Endodermal cell (in vitro differentiated cells): ENCODE measurements at places on chromosomes 16 and 17. TPM values are rescaled to one million over a fixed set of nuclear protein-coding genes. Genes with fewer than 3 reads are reported as not detected.

DNA sequence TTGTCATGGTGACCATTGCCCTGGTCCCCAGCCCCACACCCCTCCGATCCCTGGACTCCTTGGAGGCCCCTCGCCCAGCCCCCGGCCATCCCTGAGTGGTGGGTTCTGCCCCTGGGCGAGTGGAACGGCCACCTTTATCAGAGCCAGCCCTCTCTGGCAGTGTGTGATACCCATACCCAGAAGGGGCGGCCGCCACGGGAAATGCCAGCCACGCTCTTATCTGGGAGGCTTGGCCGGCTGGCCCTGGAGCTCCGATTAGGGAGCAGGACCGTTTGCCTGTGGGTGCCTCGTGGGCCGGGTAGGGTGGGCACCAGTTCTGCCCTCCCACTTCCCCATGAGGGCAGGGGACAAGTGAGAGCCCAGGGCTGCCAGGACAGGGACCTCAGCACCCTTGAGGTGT lies 58.3 kb upstream of the ZC3H18 start:
- no peaks in the 10 kb centered on the region for H3K27me3 ChIP-seq
- H3K4me3 ChIP-seq, result no peak overlapping the region
- DNase-seq, result no peak
- H3K27ac ChIP-seq, result no peak overlapping the region
- H3K36me3 ChIP-seq, result no peaks in the 10 kb centered on the region
- H3K4me1 ChIP-seq, result peaks cover 21% of the 10 kb centered on the region

DNA sequence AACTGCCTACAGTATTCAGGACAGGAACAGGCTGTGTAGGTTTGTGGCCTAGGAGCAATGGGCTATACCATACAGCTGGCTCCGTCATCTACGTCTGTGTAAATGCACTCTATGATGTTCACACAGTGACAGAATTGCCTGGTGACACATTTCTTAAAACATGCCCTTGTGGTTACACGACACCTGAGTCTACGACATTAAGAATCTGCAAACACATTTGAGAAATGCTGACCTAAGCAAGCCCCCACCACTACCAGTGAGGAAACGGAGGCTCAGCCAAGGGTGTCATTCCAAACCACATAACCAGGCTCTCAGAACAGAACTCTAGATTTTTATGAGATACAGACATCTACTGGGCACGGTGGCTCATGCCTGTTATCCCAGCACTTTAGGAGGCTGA lies 23.5 kb downstream of the USP36 start:
- no peaks in the 10 kb centered on the region for H3K27me3 ChIP-seq
- peaks cover 86% of the 10 kb centered on the region for H3K36me3 ChIP-seq
- DNase-seq, result no peak
- H3K4me3 ChIP-seq, result no peak overlapping the region
- H3K4me1 ChIP-seq, result no peaks in the 10 kb centered on the region

Gene CHAD
- not detected in 3 replicates for total RNA-seq

DNA sequence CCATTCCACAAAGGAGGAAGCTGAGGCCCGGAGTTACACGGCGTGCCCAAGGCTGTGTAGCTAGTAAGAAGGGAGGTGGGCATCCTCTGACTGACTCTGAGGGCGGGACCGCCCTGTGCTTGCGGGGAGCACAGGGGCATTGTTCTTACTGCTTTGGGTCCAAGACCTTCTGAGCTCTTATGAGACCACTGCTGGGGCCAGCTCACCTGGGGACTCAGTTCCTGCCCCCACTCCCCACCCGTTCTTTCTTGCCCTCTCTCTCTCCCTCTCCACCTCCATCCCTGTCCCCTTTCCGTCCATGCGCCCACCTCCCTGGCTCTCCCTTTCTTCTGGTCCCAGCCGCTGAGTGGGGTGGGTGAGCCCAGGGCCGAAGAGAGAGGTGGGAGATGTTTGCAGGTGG lies 19.6 kb downstream of the CCR7 start:
- no peak overlapping the region for H3K4me3 ChIP-seq
- no peak overlapping the region for H3K27ac ChIP-seq
- DNase-seq, result peak; percentile 45
- no peaks in the 10 kb centered on the region for H3K36me3 ChIP-seq
- no peaks in the 10 kb centered on the region for H3K27me3 ChIP-seq

- peaks cover 9% of the 10 kb centered on the region for H3K4me1 ChIP-seq
- H3K4me3 ChIP-seq, result peak overlapping the region; percentile 92
- no peak overlapping the region for H3K27ac ChIP-seq
- peaks cover under 1% of the 10 kb centered on the region for H3K36me3 ChIP-seq
- H3K27me3 ChIP-seq, result no peaks in the 10 kb centered on the region
Measured at GRCh38 chr16:11743308-11744074, 834 bp upstream of the TXNDC11 start.

Gene SEC14L1
- 87.4 and 87.8 TPM in 2 replicates for total RNA-seq

GRCh38 chr17:32527146-32527545 lies 40.4 kb downstream of the CDK5R1 start:
- no peaks in the 10 kb centered on the region for H3K27me3 ChIP-seq
- H3K4me1 ChIP-seq, result no peaks in the 10 kb centered on the region
- no peaks in the 10 kb centered on the region for H3K36me3 ChIP-seq
- H3K27ac ChIP-seq, result no peak overlapping the region
- DNase-seq, result no peak

Gene LGALS9C
- total RNA-seq, result not detected in 3 replicates

DNA sequence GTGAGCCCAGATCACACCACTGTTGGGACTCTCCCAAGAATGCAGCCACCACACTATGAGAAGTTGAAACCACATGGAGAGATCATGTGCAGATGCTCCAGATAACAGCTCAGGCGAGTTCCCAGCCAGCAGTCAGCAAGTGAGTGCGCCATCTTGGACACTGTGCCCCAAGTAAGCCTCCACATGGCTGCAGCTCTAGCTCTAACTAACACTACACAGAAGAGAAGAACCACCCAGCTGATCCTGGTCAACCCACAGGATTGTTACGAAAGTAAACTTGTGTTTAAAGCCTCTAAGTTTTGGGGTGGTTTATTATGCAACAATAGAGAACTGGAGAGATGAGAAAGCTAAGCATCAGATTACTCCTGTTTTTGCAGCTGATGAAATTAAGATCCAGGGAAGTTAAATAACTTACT lies 25.8 kb downstream of the SLC38A7 start:
- no peaks in the 10 kb centered on the region for H3K4me1 ChIP-seq
- H3K27me3 ChIP-seq, result no peaks in the 10 kb centered on the region
- no peak overlapping the region for H3K4me3 ChIP-seq
- no peaks in the 10 kb centered on the region for H3K36me3 ChIP-seq
- DNase-seq, result no peak
- no peak overlapping the region for H3K27ac ChIP-seq

Gene TAC4
- total RNA-seq, result 1.5 and 1.6 TPM in 2 replicates

- peaks cover 19% of the 10 kb centered on the region for H3K4me1 ChIP-seq
- H3K36me3 ChIP-seq, result no peaks in the 10 kb centered on the region
- no peak overlapping the region for H3K27ac ChIP-seq
- no peak overlapping the region for H3K4me3 ChIP-seq
Measured at GRCh38 chr17:56441308-56441707, 152.2 kb upstream of the NOG start.

Gene ADGRG1
- 0.11 to 0.64 TPM (median 0.38 TPM) in 3 replicates for total RNA-seq

- H3K27me3 ChIP-seq, result no peaks in the 10 kb centered on the region
- DNase-seq, result no peak
- peak overlapping the region; percentile 80 for H3K4me3 ChIP-seq
- no peak overlapping the region for H3K27ac ChIP-seq
Measured at GRCh38 chr16:88783391-88784073, 1.5 kb downstream of the PIEZO1 start.

DNA sequence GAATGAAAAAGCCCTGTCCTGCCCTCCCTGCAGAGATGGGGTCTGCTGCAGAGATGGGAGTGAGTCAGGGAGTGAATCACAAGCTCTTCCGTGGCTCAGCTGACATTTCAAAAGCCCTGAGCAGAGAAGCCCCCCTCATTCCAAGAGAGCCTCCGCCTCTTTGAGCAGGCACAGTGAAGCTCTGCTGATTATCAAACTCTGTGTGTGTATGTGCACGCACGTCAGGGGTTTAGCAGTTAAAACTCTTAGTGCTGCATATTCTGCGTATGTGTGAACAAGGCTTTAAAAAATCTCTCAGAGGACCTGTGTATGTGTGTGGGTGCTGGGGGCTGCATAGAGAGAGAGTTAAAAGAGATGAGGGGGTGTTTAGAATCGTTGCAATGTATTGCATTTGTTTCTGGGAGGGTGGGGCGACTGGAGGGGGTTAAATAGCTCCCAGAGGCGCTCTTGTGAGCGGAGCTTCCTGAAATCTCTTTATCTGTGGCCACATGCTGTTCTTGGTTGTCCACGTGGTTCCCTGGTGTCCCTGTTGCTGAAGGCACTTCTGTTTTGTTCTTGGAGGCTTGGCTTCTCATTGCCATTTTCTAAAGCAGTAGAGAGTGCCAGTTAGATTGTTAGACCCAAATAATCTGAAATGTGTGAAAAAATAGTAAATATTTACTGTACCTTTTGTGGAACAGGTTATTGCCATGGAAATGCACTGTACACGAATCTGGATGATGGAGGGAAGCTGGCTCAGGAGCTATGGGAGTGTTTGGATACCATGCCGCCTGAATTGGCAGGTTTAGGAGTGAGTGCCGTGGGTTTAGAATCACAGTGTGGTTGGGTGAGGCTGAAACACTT lies 116.6 kb downstream of the PRKCB start:
- no peaks in the 10 kb centered on the region for H3K4me1 ChIP-seq
- H3K27me3 ChIP-seq, result peaks cover 28% of the 10 kb centered on the region
- DNase-seq, result peak; percentile 57
- peak overlapping the region; percentile 42 for H3K4me3 ChIP-seq
- no peak overlapping the region for H3K27ac ChIP-seq
- H3K36me3 ChIP-seq, result no peaks in the 10 kb centered on the region

Gene MYLK3
- 2.4 and 4.0 TPM in 2 replicates for total RNA-seq

DNA sequence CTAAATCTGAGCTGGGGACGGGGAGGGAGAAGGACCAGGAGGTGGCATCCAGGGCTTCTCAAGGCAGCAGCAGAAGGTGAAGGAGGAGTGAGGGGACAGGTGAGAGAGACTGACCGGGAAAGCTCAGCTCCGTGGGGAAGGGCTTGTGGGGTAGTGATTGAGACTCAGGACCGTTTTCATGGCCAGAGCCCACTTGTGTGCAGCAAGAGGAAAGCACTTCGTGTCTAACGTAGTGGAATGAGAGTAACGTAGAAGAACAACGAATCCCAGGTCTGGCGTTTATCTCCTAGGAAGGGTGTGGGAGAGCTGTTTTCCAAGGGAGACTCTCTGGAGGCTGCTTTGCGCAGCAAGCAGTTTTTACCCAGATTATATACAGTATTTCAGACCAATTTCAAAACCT lies 1.3 kb upstream of the CDH3 start:
- peaks cover 3% of the 10 kb centered on the region for H3K4me1 ChIP-seq
- H3K4me3 ChIP-seq, result no peak overlapping the region
- H3K27ac ChIP-seq, result no peak overlapping the region
- DNase-seq, result peak; percentile 59

Gene HOXB8
- not detected in 2 replicates for total RNA-seq

Gene NPIPB9
- total RNA-seq, result 1.2 and 3.3 TPM in 2 replicates

GRCh38 chr16:54286090-54286365 lies 559 bp downstream of the IRX3 start:
- H3K4me1 ChIP-seq, result no peaks in the 10 kb centered on the region
- H3K4me3 ChIP-seq, result peak overlapping the region; percentile 91
- H3K36me3 ChIP-seq, result no peaks in the 10 kb centered on the region

DNA sequence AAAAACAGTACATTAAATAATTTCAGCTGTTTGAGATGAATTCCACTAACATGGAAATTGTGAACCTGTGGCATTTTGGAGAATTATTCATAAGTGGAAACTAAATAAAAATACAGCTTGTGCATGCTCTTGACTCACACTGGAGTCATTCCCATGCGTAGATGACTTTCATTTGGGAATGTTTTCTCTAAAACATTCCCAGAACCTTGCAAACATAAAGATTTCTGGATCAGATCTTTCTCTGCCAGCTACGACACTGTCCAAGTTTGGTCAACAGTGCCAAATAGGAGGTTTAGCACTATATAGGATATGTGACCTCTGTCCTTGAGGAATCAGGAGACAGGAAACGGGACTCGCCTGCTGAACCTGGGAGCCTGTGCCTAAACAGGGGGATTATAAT lies 400.9 kb downstream of the SLC39A11 start:
- no peak overlapping the region for H3K27ac ChIP-seq
- no peak overlapping the region for H3K4me3 ChIP-seq
- no peak for DNase-seq
- no peaks in the 10 kb centered on the region for H3K36me3 ChIP-seq
- H3K4me1 ChIP-seq, result no peaks in the 10 kb centered on the region
- H3K27me3 ChIP-seq, result no peaks in the 10 kb centered on the region

Gene PPP1R1B
- 1.0 to 21.1 TPM (median 1.6 TPM) in 3 replicates for total RNA-seq

Gene MYADML2
- not detected in 2 replicates for total RNA-seq

GRCh38 chr17:77821114-77821513 lies 137.4 kb upstream of the TNRC6C start:
- H3K4me1 ChIP-seq, result no peaks in the 10 kb centered on the region
- H3K36me3 ChIP-seq, result no peaks in the 10 kb centered on the region
- peak; percentile 82 for DNase-seq
- H3K4me3 ChIP-seq, result no peak overlapping the region
- H3K27ac ChIP-seq, result no peak overlapping the region
- H3K27me3 ChIP-seq, result no peaks in the 10 kb centered on the region

DNA sequence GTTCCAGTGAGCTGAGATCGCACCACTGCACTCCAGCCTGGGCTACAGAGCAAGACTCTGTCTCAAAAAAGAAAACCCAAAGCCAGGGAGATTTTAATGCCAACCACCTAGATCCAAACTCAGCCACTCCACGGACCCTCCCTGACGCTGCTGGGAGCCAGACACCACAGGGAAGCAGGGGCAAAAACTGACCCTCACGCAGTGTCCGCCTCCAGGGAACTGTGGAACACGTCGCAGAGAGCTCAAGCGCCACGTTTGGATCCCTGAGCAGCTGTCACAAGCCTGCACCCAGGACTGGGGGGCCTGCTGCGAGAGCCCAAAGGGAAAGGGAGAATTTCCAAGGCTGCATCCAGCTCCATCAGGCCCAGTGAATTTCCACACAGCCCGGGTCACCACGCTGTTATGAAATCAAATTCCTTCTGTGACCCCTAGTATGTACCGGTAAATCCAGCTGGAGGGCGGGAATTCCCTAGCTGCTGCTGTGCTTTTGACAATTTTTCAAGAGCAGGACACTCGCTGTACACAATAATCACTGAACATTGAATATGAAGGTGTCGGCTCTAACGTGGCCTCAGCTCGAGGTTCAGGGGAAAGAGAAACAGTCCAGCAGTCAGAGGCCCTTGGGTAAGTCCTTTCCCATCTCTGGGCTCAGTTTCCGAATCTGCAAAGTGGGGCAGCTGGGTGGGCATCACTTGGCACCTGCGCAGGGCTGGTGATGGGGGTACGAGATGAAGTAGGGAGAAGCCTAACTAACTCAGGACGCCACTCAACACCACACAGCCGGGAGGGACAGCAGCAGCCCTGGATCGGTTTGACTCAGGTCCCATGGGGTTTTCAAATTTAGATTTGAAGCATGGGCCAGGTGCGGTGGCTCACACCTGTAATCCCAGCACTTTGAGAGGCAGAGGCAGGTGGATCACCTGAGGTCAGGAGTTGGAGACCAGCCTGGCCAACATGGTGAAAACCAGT lies 8.6 kb downstream of the CARHSP1 start:
- H3K36me3 ChIP-seq, result peaks cover 70% of the 10 kb centered on the region
- H3K4me3 ChIP-seq, result no peak overlapping the region
- H3K27ac ChIP-seq, result no peak overlapping the region
- peaks cover 20% of the 10 kb centered on the region for H3K4me1 ChIP-seq

Gene CHRNE
- 0.71 to 1.2 TPM (median 1.0 TPM) in 3 replicates for total RNA-seq
